Activated CD8-positive, alpha-beta T cell treated with anti-CD3 and anti-CD28 coated beads for 36 hours (primary cell): ENCODE measurements at places on chromosomes 16 and 17. TPM values are rescaled to one million over a fixed set of nuclear protein-coding genes. Genes with fewer than 3 reads are reported as not detected.

- peak; percentile 9 for DNase-seq
These were observed 13.7 kb downstream of the ZNRF1 start for GRCh38 chr16:75012380-75013081.

DNA sequence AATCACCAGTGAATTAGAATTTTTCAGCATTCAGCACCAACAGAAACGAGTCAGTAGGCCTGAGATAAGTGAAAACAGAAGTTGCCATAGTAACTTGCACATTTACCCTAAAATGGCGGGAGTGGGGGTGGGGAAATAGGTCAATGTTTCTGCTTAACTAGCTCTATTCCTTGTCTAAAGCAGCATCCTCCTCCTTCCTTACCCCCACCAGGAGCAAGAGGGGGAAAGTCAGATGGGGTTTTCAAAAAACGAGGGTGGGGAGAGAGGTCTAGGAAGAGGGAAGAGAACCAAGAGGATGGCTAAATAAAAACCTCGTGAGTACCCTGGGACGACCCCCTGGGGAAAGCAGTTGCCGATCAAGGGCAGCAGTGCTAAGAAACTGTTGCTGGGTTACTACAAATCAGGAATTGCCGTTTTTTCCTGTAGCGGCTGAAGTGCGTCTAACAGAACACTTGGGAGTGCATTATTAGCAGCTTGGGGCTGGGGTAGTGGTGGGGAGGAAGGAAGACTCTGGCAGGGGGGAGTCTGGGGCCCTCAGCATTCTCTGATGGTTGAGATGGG, 34.4 kb upstream of the MNT start:
- DNase-seq: no peak

The CNOT1 gene
- 281 TPM for total RNA-seq

The CLDN6 gene
- not detected for total RNA-seq

The KRTAP2-2 gene
- total RNA-seq: not detected

The GJD3 gene
- total RNA-seq: not detected

GRCh38 chr17:19650826-19651225, 2.3 kb downstream of the ALDH3A2 start:
- no peak for DNase-seq

The PTX4 gene
- not detected for total RNA-seq

DNA sequence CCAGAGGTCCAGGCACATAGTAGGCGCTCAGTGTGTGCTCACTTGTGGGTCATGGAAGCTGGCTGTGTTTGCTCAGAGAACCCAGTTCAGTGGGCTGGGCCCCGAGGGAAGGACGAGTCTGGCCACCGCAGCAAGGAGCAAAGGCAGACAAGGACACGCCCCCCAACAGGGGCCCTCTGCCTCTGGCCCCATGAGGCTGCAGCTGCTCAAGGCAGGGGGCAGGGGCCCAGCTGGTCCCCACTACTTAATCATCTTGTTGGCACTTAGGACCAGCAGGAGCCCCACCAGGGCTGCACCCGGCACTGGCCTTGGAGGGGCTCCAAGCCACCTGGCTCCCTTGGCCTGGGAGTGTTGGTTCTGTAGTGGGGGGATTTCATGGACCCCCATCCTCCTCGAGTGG, 16.1 kb downstream of the KCNJ12 start:
- no peak for DNase-seq

GRCh38 chr16:87074641-87075318, 242.4 kb downstream of the C16orf95 start:
- DNase-seq: no peak

The CSH2 gene
- not detected for total RNA-seq

GRCh38 chr16:3854750-3855541, 25.6 kb downstream of the CREBBP start:
- no peak for DNase-seq

DNA sequence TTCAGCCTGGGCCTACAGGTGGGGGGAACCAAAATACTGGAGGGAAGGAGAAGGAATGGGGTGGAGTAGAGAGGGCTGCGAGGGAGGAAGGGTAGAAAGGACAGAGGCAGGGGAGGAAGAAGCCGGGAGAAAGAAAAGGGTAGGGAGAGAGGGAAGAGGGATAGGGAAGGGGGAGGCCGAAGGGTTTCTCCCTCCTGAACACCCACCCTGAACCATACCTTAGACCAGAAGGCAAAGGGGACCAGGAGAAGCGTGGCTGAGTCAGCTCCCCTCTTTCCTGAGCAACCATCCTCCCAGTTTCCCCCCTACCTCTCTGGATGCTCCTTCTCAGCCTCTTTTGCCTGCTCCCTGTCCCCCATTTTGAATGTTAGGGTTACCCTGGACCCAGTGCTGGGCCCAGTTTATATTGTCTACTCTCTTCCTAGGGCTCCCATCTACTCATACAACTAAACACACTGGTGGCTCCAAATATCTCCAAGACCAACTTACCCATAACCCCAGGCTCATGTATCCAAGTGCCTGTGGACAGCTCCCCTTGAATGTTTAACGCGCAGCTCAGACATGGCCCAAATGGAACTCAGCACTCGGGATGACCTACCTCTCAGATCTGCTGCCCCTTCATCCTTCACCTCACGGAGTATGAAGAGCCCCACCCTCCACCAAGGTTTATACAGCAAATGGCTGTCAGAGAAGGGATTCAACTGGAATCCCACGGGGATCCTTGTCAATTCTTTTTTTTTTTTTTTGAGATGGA, 7.8 kb downstream of the TSPOAP1 start:
- no peak for DNase-seq

- no peak for DNase-seq
These were observed 344.6 kb downstream of the SOX9 start for GRCh38 chr17:72465191-72466024.

The ARHGDIG gene
- not detected for total RNA-seq

GRCh38 chr16:84730406-84731106, 30.8 kb downstream of the USP10 start:
- DNase-seq: peak; percentile 64

The BAIAP3 gene
- total RNA-seq: 0.27 TPM

The KRTAP2-1 gene
- not detected for total RNA-seq

The FGF11 gene
- total RNA-seq: 16.5 TPM

DNA sequence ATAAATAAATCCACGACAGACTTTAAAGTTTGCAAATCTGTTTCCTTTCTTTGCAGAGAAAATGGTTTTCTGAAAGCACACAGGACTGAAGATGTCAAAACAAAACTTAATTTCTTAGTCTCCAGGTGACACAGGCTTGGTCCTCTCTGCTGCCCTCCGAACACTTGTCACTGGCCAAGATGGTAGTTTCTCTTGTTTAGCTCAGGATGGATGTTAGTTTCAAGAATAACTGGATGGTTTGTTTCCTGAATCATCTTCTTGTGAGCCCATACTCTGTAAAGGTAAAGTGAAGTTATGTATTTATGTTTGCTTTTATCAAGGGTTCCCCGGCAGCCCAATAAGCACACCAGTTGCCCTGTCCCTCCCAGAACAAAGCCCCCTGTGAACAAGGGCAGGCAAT, 9.9 kb upstream of the FLCN start:
- DNase-seq: no peak

DNA sequence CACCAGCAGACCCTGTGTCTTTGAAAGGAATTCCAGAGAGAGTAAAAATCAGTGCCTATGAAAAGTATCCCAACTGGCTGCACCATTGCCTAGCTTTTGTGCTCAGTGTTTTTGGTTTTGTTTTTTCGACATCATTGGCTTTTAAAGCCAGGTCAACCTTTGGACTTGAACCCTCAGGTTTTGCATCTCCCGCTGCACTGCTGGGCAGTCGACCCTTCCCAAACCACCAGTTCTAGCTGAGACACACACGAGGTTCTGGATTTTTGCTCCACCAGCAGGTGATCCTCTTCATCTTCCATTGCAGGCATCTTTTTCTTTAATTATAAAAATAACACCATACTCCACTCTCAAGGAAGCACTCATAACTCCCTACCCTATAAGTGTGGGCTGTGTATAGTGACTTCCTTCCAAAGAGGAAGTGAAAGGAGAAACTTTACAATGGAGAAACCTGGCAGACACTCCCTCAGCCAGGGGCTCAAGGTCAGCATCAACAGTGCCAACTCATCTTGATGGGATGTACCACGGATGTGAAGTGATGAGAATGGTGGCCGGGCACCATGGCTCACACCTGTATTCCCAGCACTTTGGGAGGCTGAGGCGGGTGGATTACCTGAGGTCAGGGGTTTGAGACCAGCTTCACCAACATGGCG, 57.8 kb downstream of the BMERB1 start:
- DNase-seq: no peak

DNA sequence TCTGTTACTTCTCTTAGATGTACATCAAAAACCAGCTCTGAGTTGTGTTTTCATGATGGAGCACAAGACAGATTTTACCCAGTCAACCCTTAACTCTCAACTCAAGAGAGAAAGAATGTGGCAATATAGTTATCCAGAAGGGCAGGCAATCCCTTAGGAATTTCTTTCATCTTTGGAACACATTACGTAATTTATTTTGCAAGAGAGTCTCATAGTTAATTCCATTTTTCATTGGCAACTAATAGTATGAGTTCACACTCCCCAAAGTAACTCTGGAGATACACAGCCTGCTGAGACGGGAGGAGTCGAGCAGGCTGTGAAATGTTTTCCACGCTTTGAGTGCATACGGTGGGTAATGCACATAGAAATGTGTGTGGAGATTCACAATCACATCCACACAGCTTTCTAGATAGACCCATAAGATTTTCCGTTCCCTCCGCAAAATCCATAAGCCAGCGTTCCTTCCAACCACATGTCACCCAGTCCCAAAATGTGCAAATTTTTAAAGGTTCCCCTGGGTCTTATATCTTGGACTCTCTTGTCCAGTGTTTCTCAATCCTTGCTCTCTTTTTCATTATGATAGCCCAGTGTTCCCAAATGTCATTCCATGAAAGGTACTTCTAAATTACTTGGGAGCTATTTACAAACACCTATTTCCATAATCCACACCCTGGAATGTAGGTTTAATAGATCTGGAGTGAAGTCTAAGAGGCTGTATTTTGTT, 8.4 kb upstream of the CDRT4 start:
- no peak for DNase-seq

GRCh38 chr17:63500543-63501390, 22.4 kb upstream of the KCNH6 start:
- no peak for DNase-seq

GRCh38 chr16:68664297-68664696, 19.2 kb downstream of the CDH3 start:
- no peak for DNase-seq

GRCh38 chr16:26802440-26802839, 264.3 kb upstream of the C16orf82 start:
- DNase-seq: peak; percentile 5

DNA sequence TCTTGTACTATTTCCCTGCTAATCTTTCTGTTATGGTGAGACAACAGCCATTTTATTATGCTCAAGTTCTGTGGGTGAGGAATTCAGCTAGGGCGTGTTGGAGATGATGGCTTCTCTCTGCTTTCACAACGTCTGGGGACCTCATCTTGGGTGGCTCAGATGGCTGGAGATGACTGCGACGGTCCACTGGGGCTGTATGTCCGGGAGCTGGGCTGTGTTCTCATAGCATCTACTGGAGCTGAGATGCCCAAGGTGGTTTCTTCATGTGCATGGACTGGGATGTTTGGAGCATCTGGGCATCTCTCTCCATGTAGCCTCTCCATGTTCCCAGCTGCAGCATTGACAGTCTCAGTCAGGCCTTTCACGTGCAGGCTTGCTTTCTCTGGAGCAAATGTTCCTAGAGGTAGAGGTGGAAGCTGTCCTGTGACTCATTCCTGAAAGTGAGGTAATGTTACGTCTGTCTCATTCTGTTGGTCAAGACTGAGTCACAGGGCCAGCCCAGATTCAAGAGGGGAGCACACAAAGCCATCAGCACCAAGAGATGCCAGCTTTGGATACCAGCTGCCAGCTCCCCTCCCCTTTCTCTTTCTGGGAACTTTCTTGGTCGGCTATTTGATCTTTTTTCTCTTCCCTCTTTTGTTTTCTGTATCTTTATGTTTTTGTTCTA, 96.2 kb downstream of the RAP1GAP2 start:
- no peak for DNase-seq

DNA sequence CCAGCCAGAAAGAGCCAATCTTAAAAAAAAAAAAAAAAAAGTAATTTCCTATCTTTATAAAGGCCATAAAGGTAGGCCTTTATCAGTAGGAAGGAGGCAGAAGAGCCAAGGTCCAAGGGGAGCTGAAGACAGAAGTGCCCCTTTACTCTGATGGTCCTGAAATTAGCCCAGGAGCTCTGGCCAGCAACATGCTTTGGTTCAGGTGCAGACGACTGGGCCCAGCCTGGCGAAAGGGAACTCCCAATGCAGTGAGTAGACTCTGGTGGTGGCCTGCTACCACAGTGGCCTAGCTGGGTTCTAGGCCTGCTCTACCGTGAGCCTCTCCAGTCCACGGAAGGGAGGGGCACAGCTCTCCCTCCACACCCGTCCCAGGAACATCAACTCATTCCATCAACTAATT, 23.1 kb upstream of the MEIOB start:
- DNase-seq: no peak

GRCh38 chr17:8002721-8003593, 542 bp downstream of the GUCY2D start:
- DNase-seq: no peak

GRCh38 chr17:5100832-5101231, 10.8 kb downstream of the ZNF232 start:
- no peak for DNase-seq

- no peak for DNase-seq
These were observed 22.9 kb upstream of the PECAM1 start for GRCh38 chr17:64413513-64413912.

GRCh38 chr16:68770671-68771070, 33.6 kb downstream of the CDH1 start:
- DNase-seq: no peak

DNA sequence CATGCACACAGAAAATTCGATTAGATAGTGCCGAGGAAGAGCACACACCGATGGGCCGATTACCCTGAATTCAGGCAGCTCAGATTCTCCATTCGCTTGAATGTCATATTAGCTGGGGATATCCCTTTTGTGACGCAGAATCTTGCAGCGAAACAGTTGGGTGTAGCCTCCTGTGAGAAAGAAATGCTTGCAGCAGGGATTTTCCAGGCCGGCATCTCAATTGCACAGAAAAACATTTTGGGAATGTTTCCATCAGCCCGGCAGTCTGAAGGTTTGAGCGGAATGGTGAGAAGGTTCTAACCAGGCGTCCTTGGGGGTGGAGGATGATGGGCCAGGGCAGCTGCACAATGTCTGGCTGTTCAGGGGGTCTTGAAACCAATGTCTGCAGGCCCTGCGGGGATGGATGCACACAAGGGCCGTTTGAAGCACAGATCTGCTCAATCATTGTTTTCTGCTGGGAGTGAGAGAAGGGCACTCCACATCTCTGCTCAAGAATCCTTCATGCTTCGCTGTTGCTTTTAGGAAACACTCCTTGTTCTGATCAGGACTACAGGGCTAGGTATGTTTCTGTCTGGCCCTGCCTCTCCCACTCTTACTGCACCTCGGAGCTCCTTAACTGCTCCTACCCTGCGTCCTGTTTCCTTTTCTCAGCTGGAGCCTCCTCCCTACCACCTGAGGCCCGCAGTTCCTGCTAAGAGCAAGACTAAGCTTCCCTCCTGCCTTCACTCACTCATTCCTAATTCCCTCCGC, 94.6 kb downstream of the CMIP start:
- DNase-seq: no peak
